AML-193 (cell line): ENCODE measurements at places on chromosomes 4 and X.

- DNase-seq = no peak
Measured at GRCh38 chr4:186666750-186667149, 56.9 kb downstream of the FAT1 start.

DNA sequence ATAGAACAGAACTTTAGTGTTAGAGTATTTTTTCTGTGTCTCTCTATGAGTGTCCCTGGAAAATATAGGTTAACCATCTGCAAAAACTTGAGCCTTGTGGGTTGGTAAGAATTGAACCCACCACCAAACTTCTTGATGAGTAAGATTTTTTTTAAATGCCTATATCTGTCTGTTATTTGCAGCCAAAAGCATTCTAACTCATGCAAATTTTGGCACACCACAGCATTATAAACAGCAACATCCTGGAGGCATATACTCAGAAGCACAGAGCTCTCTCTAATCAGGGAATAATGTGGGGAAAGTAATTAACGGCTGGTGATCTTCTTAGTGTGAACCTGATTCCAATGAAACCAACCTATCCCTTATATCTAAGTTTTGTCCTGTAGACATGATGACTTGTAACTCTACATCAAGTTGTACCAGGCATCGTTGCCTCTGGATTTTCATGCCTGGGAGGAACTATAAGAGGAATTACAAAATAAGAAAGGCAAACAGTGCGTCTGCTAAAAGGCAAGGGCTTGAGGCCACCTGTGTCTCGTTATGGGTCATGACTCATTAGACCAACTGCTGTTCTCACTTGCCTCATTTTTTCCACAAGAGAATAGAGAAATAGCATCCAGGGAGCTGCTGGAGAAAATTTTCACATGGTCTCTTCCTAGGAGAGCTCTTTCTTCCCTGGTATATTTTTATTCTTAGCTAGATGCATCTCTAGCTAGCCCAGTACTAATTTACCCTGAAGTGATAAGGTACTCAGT is 202.4 kb downstream of the CHIC2 start:
- no peak for DNase-seq

DNA sequence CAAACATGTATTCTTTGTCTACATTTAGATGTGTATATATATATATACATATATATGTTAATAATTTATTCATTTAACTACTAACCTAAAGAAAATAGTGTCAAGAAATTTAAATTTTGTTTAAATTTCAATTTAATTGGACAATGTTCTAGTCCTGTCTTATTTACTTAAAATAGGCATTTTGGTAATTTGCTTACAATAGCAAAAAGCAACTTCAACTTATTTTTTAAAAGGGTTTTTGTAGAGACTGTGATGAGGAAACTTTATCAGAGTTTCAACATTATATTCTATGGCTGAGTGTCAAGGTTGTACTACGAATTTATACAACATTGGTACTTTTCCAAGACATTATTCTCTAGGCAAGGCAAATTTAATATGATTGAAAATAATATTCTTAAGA is 212.0 kb upstream of the ARSJ start:
- DNase-seq = no peak

DNA sequence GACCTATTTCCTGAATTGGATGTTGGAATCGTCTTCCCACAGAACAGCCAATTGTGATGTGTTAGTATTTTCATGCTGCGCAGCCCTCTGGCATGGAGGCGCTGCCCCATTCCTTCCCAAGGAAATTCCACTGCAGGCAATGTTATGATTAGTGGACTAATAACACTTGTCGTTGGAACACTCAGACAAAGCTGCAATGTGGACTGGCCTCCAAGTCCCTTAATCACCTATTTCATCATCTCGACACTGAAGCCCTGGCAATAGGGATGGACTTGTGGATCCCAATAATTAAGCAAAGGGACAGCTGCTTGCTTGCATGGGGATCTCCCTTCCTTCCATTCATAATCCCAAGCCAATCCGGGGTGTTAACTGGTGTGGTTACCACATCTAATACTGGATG is 78.8 kb upstream of the PLAC1 start:
- DNase-seq = no peak

DNA sequence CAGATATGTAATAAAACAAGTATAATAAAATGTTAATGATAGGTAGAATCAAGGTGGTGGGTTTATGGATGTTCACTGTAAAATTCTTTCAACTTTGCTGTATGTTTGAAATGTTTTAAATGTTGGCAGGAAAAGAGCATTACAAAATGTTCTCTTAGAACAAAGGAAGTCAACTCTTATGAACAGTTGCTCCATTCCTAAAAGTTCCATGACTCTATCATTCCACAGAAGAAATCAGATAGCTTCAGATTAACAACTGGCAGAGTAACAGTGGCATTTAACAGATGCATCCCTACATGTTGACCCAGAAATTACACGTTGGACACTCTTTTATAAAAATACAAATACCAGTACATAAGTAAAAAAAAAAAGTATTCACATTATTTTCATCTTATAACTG is 2023.7 kb downstream of the ARAP2 start:
- DNase-seq = no peak
